ENCODE measurements at places on chromosomes 3 and 15.

DNA sequence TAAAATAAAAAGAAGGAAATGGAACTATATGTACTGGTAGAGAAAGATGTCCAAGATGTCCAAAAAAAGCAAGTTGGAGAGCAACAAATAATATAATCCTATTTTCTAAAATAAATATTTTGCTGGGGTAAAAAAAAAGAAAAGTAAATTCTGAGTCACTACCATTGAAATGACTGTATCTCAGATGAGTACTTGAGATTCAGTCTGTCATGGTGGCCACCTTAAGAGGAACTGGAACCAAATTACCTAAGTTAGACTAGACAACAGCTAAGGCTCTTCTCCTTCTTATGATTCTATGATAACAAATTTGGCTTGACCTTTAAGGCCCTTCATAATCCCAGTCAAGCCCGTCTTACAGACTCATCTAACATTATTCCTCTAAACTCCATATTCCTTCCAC is 270.6 kb upstream of the HES1 start:
- no peak overlapping the region for H3K27ac ChIP-seq
- H3K4me3 ChIP-seq = no peak overlapping the region
- no peaks in the 10 kb centered on the region for H3K36me3 ChIP-seq
- H3K4me1 ChIP-seq = peaks cover 57% of the 10 kb centered on the region

- no peak overlapping the region for H3K4me3 ChIP-seq
- peaks cover 35% of the 10 kb centered on the region for H3K4me1 ChIP-seq
- no peak overlapping the region for H3K27ac ChIP-seq
- peak; percentile 32 for DNase-seq
Observed at GRCh38 chr3:113535898-113536297, 3.5 kb downstream of the SIDT1 start.

DNA sequence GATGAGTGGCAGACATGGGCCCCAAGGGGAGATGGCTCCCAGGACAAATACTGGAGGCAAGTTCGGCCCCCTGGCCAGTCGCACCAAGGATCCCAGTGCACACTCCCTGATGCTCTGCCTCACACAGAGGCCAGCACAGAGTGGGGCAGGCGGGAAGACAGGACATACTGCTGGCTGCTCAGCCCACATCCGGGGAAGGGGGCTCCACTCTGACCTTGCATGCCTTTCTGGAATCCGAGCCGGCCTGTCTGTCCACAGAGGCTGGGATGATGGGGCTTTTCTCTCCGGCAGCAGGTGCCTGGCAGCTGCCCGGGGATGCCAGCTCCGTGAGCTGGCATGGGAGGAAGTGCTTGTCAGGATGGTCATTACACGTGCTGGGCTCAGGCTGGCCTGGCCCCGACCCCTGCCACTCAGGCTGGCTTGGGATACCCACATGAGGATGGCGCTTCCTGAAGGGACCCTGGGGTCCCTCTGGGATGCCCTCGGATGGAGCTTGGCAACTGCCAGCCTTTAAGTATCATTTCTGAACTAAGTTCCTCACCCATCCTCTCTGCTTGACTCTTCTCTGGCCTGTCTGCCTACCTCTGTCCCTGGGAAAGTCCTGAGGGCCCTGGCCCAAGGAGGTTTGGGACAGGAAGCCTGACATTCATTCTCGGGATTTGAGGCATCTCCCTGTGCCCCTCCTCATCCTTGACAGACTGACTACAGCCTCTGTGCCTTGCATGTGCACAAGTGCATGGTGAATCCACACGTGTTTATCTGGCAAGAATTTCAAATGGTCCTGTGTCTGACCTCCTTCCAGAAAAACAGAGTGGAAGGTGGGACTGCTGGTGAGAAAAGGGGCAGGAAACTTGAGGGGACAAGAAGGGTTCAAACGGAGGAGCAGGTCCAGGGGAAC is 46.5 kb downstream of the EXOG start:
- DNase-seq = no peak
- no peak overlapping the region for H3K4me3 ChIP-seq
- H3K27ac ChIP-seq = no peak overlapping the region
- H3K27me3 ChIP-seq = no peaks in the 10 kb centered on the region
- H3K36me3 ChIP-seq = no peaks in the 10 kb centered on the region

DNA sequence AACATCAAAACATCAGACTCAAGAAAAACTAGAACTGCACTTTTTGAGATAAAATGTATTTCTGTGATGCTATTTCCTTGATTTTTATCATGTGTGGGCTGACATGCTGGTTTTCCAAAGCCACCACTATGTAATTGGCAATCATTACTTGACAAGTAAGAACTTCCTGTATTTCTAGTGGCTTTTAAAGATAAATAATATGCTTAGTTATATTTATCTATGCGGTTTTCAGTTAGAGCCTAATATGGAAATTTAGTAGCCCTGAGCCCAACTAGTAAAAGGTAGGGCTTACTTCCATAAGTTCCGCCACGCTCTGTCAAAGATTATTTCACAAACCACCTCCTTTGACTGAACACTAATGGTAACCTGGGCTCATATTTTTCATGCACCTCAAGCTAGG is 91.6 kb downstream of the PPARG start:
- no peaks in the 10 kb centered on the region for H3K27me3 ChIP-seq
- H3K4me3 ChIP-seq = no peak overlapping the region
- no peak for DNase-seq
- H3K27ac ChIP-seq = no peak overlapping the region
